Lung microvascular endothelial cell (primary cell): ENCODE measurements at places on chromosomes 13 and 19. TPM values are rescaled to one million over a fixed set of nuclear protein-coding genes. Genes with fewer than 3 reads are reported as not detected.

- DNase-seq, result no peak
Observed at GRCh38 chr19:40724315-40724714, 7.4 kb downstream of the ITPKC start.

- no peak for DNase-seq
Observed at GRCh38 chr19:48020686-48021085, 23.2 kb downstream of the CABP5 start.

The TTC9B gene
- total RNA-seq, result under 0.01 TPM in 1 of 2 replicates, not detected in the other

DNA sequence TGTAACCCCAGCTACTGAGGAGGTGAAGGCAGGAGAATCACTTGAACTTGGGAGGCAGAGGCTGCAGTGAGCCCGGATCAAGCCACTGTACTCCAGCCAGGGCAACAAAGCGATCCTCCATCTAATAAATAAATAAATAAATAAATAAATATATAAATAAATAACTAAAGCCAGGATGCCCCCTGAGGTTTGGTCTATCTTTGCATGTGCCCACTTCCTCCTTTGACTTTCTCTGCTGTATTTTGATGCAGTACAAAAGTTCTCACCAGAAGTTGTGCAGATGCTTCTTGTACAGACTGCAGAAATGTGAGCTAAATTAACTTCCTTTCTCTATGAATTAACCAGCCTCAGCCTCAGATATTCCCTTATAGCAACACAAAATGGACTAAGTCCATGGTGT lies 6.5 kb upstream of the N4BP2L2 start:
- DNase-seq, result no peak

The IFI30 gene
- total RNA-seq, result 4.4 TPM in 2 replicates

DNA sequence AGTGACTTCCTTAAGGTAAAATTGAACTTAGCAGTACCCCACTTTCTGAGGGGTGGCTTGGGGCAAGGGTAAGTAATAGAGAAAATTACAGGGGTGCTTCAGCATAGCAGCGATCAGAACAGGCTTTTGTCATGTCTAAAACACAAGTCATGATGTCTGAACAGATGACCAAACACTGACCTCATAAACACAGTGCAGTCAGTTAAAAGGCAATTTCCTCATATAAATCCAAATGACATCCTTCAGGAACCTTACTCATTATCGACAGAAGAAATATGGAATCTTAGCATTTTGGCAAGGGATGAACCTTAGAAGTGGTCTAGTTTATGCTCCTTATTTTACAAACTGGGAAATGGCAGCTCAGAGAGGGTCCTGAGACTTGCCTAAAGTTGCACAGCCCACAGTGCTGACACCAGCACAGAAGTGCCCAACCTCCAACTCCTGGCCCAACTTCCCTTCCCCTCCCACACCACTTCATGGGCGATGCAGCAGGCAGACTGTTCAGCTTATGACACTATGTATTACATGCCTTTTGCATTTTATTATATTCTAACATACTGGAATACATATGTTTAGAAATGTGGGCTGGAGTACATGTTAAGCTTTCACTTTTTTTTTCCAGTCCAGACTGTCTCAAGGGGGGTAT lies 3.6 kb downstream of the GJA3 start:
- no peak for DNase-seq

DNA sequence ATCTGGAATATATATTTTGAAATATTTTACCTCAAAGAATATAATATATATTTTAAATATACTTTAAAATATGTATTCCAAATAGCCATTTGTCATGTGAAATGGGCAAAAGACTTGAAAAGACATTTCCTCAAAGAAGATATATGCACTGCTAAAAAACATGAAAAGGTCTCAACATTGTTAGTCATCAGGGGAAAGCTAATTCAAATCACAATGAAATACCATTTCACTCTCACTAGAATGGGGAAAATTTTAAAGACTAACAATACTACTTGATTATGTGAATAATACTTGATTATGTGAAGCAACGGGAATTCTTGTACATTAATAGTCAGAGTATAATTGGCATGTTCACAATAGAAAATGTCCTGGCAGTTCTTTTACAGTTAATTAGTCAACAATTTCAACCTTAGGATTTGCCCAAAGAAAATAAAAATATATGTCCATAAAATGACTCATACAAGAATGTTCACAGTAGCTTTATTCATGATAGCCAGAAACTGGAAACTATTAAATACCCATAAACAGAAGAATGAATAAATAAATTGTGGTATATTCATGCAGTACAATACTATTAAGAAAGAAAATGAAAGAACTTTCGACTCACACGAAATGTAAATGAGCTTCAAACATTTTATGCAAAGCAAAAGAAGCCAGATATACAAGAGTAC lies 6.8 kb upstream of the KBTBD6 start:
- no peak for DNase-seq

The PAK4 gene
- total RNA-seq, result 2.6 and 3.1 TPM in 2 replicates

DNA sequence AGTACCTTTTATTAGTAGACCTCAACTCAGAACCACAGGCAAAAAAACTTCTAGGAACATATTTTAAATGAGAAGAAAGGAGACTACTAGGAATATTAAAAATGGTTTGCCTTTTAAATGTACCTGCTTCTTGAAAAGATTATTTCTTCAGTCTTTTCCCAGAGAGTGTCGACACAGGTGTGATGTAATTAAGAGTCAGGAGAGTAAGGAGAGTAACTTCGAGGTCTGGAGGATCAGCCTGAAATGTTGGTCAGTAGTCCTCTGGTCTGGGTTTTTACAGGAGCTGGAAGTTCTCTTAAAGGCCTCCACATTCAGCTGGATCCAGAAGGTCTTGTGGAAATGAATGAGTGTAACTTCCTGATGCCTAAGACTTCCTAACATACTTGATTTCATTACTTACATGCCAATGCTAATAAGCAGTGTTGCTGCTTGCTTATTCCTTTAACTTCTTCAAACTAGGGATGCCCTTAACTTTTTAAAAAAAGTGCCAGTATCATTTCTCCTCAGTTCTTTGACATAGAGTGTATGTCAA lies at the start of gene KCTD4:
Gene KCTD4, minus strand, starts transcription at position 345 of the 532 bp plus-strand sequence. CDS start 6,478 bp downstream, outside the sequence.
- DNase-seq, result peak; percentile 73
